Stimulated activated CD4-positive, alpha-beta T cell treated with anti-CD3 and anti-CD28 coated beads, Interleukin-12 subunit alpha, Interleukin-12 subunit beta, amount 100 ng/mL, for 24 hours (primary cell): ENCODE measurements at places on chromosomes 3 and 15.

- DNase-seq, result no peak
These were observed 1280.5 kb downstream of the OTOL1 start for GRCh38 chr3:162777118-162777517.

GRCh38 chr3:1036207-1036826, 56.5 kb upstream of the CNTN6 start:
- DNase-seq, result no peak

DNA sequence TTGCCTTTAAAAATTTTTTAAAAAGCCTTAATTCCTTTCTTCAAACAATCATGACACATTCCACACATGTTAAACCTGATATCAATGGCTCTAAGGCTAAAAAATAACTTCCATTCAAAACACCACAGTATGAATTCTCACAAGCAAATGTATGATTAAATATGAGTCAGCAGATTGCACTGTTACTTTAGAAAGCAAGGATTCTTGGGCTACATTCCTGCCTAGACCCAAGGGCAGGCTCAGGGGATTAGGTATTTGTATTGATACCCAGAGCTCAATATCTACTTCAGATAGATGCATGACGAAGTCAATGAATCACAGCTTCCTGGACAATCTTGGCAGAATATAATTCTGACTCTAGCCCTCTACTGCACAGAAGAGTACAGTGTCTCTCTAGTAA, 65.7 kb downstream of the RARB start:
- no peak for DNase-seq

GRCh38 chr15:98651581-98652220, 3.4 kb downstream of the IGF1R start:
- no peak for DNase-seq

GRCh38 chr3:103218793-103219192, 784.0 kb downstream of the ZPLD1 start:
- no peak for DNase-seq

DNA sequence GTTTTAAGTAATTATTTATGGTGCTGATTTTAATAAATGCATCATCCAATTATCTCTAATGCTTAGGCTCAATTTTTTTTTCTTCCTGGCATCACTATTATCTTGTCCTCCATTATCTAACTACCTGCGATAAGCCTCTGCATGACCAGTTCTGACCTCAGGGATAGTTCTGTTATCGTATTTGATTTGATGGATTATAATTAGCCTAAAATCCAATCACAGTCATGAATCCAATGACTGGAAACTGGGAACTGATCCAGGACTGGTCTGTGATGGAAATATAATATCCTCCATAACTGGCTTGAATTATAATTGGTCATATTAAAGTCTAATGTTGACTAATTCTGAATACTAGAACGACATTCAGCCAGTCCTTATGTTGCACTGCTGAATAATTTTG, 1.1 kb downstream of the MYH15 start:
- no peak for DNase-seq

- no peak for DNase-seq
These were observed 3.5 kb downstream of the SMAD6 start for GRCh38 chr15:66705277-66706146.

GRCh38 chr15:74434263-74435136, 742 bp upstream of the SEMA7A start:
- DNase-seq, result no peak

GRCh38 chr3:47047673-47048072, 68.2 kb downstream of the NBEAL2 start:
- no peak for DNase-seq

- DNase-seq, result no peak
These were observed 85.3 kb upstream of the RNU6-1 start for GRCh38 chr15:67925182-67925581.

DNA sequence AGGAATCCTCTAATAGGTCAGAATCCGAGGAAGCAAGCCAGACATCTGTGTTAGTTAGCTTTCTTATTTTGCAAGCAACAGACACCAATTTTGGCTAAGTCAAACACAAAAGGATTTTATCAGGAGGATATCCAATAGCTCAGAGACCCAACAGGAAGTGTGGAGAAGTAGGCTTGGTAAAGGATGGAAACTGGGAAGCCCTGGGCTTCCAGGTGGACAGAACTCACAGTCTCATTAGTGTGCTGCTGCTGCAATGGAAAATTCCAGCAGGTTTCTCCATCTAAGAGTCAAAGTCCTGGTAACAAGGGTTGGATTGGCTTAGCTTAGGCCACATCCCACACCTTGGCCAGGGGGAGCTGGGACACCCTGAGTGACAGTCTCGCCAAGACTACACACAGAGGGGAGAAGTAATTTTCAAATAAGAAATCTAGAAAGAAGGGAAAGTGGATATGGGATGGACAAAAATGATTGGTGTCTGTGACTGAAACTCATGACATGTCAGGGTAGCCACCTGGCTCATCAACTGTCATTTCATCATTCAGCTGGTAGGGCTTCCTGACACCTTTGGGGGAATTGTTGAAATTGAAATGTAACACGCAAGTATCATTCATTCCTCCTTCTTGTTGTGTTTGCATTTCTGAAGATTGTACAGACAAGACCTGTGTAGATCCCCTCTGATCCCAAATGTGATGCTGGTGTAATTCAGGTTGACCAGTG, 158.6 kb downstream of the THSD4 start:
- DNase-seq, result no peak

GRCh38 chr3:70000028-70000410, 486 bp downstream of the SAMMSON start:
- DNase-seq, result no peak

- DNase-seq, result no peak
These were observed at the start of gene LRRFIP2 for GRCh38 chr3:37174532-37175126. TSS of gene LRRFIP2 (minus strand) at chr3:37174582. CDS start at chr3:37148983, 25,599 bp downstream.

DNA sequence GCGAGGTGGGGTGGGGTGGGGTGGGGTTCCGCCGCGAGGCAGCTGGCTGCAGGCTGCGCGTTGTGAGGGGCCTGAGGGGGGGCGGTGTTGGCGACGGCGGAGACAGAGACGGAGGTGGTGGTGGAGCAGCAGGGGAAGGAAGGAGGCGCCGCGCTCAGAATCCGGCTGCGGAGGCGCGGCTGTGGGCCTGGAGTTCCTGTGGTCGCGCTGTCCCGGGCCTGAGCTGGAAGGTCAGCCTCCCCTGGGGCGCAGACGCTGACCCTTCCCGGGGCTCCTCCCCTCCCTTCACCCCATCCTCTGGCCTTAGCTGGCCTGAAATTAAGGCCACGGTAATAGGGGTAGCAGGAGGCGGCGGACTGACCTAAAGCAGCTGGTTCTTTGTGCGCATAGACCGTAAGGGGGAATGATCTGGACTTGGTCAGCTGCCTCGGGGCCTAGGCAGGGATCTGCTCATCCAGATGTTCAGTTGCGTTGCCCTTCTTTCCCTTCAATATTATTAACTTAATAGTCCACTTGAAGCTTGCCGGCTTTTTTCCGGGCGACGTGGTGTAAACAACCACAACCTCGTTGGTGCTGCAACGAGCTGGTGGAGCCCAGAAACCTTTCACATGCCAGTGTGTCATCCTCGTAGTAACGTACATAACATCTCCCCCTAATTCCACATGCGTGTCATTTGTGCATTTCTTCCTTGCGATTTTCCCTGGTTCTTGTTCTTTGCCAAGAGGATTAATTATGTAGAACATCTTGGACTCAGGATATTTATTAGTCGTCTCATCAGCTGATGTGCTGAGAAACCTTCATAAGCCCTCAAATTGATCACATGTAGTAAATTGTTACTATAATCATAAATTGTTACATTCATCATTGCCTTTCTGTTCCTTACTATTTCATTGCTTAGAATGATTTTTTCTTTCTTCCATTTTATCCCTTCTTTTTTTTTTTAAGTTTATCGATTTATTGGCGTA, 626 bp downstream of the SEC62 start:
- DNase-seq, result peak; percentile 26

DNA sequence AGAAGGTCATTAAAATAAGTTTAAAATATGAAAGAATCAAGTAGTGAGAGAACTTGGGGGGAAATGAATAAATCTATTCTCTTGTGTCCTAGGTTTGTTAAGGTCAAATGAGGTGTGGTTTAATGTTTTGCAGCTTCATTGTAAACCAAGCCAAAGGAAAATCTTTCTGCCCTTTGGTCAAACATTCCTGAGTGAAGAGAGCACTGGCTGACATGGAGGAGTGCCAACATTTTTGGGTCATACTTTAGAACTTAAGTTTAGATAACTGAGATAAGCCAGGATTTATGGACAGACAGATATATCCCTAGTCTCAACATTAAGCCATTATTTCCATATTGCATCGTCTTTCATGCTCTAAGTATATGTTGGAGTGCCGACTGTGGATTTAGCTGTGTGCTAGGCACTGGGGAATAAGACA, 66.4 kb downstream of the PTPRG start:
- no peak for DNase-seq

GRCh38 chr3:111956449-111956848, 22.4 kb upstream of the ABHD10 start:
- DNase-seq, result no peak

DNA sequence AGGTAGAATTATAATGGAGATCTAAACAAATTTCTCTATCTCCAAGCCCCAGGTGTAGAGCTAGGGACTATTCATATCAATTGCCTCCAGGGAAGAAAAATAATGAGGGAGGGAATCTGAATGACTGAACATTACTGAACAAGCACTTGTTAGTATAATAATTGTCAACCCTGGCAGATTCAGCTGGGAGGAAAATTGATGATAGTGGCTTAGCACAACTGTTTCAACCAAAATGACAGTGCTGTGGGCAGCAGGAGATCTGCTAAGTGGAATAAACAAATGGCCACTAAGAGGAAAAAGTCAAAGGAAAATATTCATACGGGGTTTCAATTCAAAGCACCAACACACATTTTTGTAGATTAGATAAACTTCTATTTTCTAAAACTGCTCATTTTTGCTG, 294.9 kb upstream of the ZNF385D start:
- DNase-seq, result no peak

GRCh38 chr3:72342450-72342849, 505.8 kb downstream of the SHQ1 start:
- DNase-seq, result no peak

GRCh38 chr3:197165890-197166289, 132.5 kb downstream of the DLG1 start:
- no peak for DNase-seq

DNA sequence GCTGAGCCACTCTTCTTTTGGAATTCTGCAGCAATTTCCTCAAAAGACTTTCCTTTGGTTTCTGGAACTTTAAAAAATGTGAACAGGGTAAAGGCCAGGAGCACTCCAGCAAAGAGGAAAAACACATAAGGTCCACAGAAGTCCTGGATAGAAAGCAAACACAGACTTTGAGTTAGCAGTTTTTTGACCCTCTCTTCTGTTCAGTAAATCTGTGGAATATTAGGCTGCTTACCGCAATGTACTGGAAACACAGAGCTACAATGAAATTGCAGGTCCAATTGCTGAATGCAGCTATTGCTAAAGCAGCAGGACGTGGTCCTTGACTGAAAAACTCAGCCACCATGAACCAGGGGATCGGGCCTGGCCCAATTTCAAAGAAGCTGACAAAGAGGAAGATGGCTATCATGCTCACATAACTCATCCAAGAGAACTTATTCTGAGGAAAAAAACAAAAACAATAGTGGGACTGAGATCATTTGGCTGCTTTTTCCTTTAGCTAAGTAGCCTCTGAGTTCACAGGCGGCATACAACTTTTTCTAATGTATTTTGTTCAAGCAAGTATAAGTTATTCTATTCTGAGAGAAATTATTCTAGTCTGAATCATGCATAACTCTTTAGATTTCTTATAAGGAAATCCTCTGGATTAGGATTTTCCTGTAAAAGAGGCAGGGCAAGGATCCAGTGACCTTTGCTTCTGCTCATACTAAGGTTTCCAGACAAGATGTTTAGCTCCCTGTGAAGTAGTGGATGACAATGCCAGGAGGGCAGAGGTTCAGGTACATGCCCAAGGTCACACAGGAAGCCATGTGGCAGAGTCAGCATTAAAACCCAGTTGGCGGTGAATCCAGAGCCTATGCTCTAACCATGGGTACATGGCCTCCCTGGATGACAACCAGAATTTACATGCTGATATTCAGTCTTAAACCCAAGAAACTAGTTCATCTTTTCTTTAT, 28.3 kb downstream of the SLC2A2 start:
- no peak for DNase-seq

DNA sequence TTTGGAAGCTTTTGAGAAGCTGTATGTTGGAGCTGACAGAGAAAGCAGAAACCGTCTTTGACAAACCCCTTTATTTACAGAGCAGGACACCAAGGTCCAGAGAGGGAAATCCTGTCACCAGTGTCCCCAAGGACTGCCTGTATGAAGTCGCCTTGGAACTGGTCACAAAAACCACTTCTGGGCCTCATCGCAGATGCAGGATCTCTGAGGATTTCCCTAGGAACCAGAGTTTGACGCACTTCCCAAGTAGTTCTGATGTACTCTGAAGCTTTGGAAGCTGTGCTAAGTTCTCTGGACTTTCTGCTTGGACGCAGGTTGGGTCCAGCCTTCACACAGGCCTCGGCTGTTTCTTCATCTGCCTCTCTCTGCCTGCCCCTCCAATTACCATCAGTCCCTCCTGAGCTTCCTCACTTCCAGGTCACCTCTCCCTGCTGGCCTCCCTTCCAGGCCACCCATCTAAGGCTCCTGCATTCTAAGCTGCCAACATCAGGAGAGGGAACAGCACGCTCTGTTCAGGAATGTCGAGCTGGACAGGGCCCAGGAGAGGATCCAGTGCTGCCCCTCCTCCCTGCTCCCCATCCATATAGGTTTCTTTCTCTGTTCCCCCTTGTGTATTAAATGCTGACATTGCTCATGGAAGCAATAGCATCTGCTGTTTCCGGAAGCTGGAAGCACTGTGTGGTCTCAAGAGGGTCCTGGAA, 270.8 kb downstream of the OPA1 start:
- DNase-seq, result no peak
